Stimulated activated CD4-positive, alpha-beta T cell treated with anti-CD3 and anti-CD28 coated beads, TNF-alpha, amount 100 ng/mL, for 4 hours (primary cell): ENCODE measurements at places on chromosomes 11 and 22.

GRCh38 chr11:74157169-74157568, 13.6 kb downstream of the C2CD3 start:
- DNase-seq: no peak

DNA sequence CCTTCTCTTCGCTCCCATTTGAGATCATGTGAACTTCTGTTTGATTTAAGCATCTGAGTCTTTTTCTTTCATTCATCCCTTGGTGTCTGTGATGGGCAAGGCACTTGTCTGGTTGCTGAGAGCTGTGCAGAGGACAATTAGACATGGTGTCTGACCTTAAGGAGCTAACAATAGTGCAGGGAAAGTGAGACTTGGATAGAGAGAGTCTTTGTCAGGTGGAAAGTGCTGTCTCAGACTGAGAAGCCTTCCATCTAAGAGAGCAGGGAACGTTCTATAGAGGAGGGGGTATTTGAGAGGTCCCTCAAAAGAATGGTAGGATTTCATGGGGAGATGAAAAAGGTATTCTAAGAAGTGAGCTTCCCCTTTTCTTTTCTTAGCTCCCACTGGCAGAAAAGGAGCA, 14.1 kb downstream of the MICAL3 start:
- no peak for DNase-seq

GRCh38 chr11:84642500-84642899, 984.6 kb downstream of the DLG2 start:
- no peak for DNase-seq

GRCh38 chr11:120125024-120125423, 12.9 kb downstream of the TRIM29 start:
- DNase-seq: no peak

GRCh38 chr11:129861702-129862522, 33.5 kb downstream of the NFRKB start:
- no peak for DNase-seq

DNA sequence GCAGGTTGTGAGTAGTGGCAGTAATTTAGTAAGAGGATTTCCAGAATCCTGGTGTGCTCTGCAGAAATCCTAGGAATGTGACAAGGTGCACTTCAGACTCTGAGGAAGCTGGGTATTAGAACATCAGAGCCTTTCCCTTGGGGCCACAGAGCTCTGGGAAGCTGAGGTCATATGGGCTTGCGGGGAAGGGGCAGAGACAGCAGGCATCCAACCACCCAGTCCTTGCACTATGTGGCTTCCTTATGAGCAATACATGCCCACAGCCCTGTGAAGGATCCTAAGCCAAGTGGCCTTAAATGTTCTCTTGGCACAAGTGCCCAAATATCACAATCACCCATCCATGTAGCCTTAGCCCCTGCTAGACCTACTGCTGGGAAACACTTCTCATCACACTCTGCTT, 46.2 kb downstream of the P4HA3 start:
- no peak for DNase-seq

DNA sequence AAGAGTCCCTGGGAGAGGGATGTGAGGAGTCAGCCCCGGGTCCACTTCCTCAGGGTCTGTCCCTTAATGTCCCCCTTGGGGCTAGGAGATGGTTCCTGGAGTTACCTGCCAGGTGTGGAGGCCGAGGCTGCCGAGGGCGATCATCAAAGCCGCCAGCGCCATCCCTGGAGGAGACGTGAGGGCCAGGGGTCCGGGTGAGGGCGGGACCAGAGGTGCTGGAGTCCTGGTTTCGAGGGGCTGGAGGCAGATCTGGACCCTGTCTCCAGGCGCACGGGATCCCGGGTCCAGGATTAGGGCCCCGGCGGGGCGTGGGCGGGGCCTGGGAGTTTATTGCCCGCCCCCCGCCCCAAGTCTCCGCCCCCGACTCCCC, at the start of gene ART5:
Gene ART5, minus strand, starts transcription at position 292 of the 370 bp plus-strand sequence. Its CDS starts 130 bp downstream, at position 162.
- no peak for DNase-seq

DNA sequence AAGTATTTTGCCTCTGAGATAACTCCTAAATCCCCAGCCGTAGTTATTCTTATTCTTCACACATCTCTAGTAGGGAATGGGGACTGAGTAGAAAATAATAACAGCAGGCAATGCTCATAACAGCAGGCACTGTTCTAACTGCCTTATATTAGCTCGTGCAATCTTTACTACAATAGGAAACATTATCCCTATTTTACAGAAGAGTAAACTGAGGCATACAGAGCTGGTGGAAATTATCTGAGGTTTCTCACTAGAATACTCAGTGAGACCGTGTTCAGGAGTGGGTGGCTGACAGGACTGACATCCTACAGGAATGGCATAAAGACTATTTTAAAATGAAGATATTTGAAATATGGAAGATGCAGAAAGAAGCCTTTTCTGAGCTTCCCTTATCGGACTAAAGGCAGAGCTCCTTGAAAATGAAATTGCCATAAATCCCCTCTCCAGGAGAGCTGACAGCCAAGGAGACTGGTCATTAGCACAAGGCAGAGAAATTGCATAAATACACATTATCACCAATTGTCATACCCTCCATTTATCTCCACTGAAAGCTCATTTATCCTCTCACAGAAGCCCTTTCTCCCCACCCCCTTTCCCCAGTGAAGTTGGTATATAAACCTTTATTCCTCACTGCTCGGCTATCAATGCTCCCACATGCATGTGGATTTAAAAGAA, 93.9 kb downstream of the RASSF10 start:
- DNase-seq: no peak

- no peak for DNase-seq
Observed at GRCh38 chr11:70519117-70519516, 120.8 kb downstream of the CTTN start.

DNA sequence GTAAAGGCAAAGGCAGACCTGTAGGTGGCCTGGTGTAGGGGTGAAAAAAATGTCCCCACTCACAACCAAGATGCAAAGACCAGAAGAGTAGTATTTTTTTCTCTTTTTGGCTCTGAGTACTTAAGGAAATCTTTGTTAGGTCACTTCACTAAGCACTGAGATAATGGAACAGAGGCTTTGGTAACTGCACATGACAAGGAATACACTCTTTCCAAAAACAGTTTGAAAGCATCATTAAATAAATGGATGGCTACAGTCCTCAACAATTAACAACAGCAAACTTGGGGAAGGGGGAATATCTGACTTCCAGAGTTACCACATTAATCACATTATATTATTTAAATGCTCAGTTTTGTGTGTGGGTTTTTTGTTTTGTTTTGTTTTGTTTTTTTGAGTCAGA, 26.9 kb upstream of the PGM2L1 start:
- no peak for DNase-seq

GRCh38 chr11:17760102-17761029, 25.8 kb downstream of the KCNC1 start:
- DNase-seq: no peak

- DNase-seq: no peak
Observed at GRCh38 chr11:67670316-67671210, 3.9 kb downstream of the ALDH3B2 start.

DNA sequence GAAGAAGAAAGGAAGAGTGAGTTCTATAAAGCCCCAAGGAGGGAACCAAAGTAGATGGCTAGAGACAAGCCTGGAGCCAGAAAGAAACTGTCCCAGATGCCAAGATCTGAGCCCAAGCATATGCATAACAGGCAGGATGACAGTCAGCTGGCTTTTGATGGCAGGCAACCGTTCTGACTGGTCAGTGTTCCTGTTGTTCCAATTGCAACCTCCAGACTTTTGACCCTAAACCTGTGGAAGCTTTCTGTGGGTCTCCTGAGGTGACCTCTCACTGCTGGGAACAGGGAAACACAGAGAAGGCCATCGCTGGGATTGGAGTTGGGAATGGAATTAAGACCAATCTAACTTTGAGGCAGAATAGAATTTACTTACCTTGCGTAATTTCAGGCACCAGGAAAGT, 21.6 kb upstream of the NNMT start:
- DNase-seq: no peak

GRCh38 chr22:49413146-49413545, 414.5 kb downstream of the BRD1 start:
- no peak for DNase-seq

DNA sequence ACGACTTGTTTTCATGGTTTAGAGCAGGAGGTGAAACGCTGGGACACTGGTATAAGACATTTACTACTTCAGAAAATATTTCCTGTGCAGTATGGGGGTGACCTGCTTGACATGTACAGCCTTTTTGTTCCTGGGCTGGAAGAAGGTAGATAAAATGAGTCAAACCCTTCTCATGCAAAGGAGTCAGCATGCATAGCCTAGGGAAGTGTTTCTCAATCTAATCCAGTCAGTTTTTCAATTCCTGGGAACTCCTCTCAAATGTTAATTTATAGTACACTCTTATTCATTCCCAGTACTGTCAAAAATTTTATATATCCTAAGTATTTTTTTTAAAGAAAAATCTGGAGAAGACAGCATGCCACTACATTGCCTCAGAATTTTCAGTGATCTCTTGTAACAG, 154.7 kb upstream of the GUCY1A2 start:
- DNase-seq: no peak

- DNase-seq: no peak
Observed at GRCh38 chr11:19811380-19811779, 98.7 kb downstream of the NAV2 start.

GRCh38 chr11:41895081-41895480, 435.6 kb upstream of the LRRC4C start:
- no peak for DNase-seq

DNA sequence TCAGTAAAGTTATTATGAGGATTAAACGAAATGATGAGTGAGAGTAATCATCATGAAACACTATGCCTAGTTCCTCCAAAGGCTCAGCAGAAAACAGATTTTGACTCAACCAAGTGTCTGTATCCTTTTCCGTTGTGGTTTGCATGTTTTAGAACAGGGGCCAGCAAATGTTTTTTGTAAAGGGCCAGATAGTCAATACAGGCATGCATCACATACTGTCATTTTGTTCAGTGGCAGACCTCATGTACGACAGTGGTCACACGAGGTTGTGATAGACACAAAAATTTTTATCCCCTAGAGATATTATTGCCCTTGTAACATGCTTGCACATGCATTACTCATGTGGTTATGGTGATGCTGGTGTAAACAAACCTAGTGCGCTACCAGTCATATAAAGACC, 81.9 kb upstream of the SLC25A18 start:
- DNase-seq: no peak

DNA sequence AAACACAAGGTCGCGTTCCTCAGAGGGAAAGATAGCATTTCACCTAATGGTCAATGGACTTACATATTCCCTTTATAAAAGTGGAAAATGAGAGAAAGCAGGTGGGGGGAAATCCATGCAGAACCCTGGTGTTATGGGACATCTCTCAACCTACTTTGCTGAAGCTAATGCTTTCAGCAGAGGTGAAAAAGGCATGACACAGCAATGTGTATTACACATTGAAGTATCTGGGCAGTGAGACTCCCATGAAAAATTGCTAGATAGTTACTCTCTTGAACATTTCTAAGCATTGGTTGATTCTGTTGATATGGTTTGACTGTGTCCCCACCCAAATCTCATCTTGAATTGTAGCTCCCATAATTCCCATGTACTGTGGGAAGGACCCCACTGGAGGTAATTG, 60.0 kb upstream of the PICALM start:
- DNase-seq: no peak
